Fibroblast of skin of abdomen (primary cell): ENCODE measurements at places on chromosomes 16 and 17.
A peak's percentile ranks its signal among the peaks of the same experiment; 100 is the strongest.

GRCh38 chr17:62704381-62704971, 77.0 kb downstream of the MRC2 start:
- DNase-seq = peak; percentile 26

GRCh38 chr16:797120-797420, 3.5 kb downstream of the GNG13 start:
- no peak for DNase-seq

- DNase-seq = no peak
Observed at GRCh38 chr17:64538508-64539130, 31.8 kb downstream of the CEP95 start.

GRCh38 chr16:70470927-70471341, 16.5 kb downstream of the FCSK start:
- DNase-seq = no peak

- no peak for DNase-seq
Observed at GRCh38 chr16:24054741-24055491, 201.2 kb upstream of the CACNG3 start.

DNA sequence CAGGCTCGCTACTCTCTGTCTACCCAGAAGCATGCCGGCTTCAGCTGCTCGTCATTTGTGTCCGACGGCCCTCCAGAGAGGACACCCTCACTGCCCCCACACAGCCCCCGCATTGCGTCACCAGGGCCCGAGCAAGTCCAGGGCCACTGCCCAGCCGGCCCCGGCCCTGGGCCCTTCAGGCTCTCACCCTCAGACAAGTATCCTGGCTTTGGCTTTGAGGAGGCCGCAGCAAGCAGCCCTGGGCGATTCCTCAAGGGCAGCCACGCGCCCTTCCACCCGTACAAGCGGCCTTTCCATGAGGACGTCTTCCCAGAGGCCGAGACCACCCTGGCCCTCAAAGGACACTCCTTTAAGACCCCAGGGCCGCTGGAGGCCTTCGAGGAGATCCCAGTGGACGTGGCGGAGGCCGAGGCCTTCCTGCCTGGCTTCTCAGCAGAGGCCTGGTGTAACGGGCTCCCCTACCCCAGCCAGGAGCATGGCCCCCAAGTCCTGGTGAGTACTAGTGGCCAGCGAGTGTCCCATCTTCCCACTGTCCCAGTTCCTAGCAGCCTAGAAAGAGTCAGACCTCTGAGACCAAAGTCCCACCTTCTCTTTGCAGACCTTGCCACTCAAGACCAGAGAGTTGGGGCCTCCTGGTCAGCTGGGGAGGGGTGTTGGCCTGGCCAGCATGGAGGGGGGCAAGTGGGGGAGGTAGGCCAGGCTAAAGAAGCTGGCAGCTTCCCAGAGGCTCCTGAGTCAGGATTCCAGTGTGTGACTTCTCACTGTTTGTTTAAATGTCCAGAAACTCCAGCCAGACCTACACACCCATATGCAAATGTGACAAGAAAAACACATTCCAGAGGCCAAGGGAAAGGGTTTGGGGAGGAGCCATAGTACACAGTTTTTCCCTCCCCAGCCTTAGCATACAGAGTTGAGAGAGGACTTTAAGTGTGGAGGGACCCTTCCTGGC, 18.6 kb downstream of the FOXN1 start:
- DNase-seq = peak; percentile 32

DNA sequence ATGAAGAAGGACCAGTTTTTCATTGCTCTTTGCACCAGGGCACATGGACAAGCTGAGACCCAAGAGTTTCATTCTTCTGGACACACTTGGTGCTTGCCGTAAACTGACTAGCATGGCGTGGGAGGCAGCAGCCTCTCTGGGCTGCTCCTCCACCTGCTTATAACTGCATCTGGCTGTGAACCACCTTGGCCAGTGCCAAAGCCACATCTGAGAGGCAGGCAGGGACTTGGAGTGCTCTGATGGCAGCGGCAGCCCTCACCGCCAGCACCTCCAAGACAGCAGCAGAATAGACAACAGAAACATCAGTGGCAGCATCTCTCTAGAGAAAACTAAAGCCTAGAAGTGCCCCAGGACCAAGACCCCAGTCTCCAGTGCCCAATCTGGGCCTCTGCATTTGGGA, 4.7 kb downstream of the KRT37 start:
- DNase-seq = no peak

DNA sequence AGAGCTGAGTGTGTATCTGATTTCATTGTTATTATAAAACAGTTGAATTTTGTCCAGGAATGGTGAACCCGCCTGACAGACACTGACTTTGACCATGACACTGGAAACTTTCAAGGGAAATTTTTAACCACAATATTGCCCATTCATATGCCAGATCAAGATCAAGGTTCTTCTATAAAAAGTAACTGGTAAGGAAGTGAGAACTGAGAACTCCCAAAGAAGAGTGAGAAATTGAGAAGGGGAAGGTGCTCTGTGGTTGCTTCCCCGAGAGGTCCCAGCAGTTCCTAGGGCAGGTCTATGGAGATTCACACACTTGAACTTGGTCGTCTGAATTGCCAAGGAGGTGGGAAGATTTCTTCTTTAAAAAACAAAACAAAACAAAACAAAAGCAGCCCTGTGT, 27.3 kb downstream of the SLC6A4 start:
- no peak for DNase-seq

DNA sequence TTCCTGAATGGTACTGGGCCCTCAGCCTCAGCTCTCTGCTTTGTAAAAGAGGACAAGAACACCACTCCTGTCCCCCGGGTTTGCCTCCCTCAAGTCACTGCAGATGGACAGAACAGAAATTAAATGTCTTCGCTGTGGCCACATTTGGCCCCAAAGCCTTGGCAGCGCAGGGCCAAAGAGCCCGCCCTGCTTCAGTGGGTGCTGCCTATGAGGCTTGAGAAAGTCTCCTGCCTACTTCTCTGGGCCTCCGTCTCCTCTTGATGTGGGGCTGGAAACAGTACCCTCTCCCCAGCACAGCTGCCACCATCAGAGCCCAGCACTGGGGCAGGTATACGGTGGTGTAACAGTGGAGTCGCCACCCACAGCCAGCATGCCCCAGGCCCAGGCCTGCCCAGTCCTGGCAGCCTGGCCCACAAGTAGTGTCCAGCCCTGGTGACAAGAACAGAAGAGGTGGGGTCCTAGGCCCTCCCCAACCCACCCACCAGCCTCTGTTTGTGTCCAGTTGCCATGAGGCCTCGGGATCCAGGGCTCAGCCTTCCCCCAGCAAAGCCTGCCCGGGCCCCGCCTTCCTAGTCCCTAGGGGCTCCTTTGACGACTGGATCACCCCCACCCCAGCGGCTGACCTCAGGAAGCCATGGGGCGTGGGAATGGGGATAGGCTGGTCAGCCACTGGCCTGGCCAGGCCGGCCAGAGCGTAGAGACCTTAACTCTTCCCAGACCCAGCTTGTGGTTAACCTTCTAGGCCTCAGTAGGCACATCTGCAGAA, 3.9 kb upstream of the TPPP3 start:
- no peak for DNase-seq

DNA sequence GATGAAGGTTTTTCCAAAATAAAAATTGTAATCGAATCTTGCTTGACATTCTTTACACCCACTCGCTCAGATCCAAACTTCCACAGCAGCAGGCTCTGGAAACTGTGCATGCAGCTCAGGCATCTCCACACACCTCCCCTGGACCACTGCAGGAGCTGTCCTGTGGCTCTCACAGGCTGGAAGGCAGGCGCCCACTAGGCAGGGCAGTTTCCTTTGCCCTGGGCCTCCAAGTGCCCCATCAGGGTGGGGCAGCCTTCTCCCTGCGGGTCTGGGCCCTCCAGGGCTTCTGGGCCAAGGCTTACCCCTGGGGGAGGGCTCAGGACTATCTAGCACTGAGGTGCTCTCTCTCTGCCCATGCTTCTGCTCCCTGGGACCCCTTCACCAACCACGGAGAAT, 114.5 kb upstream of the RPL38 start:
- DNase-seq = no peak

DNA sequence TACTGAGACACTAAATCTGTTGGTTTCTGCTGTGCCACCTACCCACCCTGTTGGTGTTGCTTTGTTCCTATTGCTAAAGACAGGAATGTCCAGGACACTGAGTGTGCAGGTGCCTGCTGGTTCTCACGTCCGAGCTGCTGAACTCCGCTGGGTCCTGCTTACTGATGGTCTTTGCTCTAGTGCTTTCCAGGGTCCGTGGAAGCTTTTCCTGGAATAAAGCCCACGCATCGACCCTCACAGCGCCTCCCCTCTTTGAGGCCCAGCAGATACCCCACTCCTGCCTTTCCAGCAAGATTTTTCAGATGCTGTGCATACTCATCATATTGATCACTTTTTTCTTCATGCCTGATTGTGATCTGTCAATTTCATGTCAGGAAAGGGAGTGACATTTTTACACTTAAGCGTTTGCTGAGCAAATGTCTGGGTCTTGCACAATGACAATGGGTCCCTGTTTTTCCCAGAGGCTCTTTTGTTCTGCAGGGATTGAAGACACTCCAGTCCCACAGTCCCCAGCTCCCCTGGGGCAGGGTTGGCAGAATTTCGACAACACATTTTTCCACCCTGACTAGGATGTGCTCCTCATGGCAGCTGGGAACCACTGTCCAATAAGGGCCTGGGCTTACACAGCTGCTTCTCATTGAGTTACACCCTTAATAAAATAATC, 14.6 kb downstream of the STH start:
- DNase-seq = peak; percentile 59
